H7 (cell line): ENCODE measurements at places on chromosomes 16 and 17. TPM values are rescaled to one million over a fixed set of nuclear protein-coding genes. Genes with fewer than 3 reads are reported as not detected.

The TOX3 gene
- 14.1 and 18.1 TPM in 2 replicates for total RNA-seq

The PHAF1 gene
- total RNA-seq, result 24.1 and 32.1 TPM in 2 replicates

The RHBDL3 gene
- 5.8 and 8.5 TPM in 2 replicates for total RNA-seq

- DNase-seq, result peak; percentile 44
These were observed 2.7 kb downstream of the MSL1 start for GRCh38 chr17:40124279-40125141.

GRCh38 chr17:33940769-33941370 is 314.2 kb upstream of the CCL2 start:
- no peak for DNase-seq

- no peak for DNase-seq
These were observed 251.5 kb upstream of the EEF2KMT start for GRCh38 chr16:5349101-5349500.

DNA sequence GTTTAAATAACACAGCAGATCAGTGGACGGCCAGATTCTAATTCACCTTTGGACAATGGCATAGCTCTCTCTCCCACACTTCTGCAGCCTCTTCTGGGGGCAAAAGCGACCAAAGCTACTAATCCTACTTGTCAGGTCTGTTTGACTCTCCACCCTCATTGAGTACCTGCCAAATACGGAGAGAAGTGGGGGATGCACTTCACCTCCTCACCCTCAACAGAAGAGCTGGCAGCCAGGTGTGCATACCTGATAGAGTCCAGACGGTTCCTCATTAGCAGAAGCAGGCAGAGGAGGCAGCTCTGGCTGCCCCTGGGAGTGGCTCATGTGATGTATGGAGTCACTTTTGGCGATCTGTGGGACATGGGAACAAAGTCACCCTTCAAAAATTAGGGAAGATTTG is 4.9 kb downstream of the DNAH3 start:
- no peak for DNase-seq

- no peak for DNase-seq
These were observed 60.2 kb downstream of the SDK2 start for GRCh38 chr17:73584049-73584448.

DNA sequence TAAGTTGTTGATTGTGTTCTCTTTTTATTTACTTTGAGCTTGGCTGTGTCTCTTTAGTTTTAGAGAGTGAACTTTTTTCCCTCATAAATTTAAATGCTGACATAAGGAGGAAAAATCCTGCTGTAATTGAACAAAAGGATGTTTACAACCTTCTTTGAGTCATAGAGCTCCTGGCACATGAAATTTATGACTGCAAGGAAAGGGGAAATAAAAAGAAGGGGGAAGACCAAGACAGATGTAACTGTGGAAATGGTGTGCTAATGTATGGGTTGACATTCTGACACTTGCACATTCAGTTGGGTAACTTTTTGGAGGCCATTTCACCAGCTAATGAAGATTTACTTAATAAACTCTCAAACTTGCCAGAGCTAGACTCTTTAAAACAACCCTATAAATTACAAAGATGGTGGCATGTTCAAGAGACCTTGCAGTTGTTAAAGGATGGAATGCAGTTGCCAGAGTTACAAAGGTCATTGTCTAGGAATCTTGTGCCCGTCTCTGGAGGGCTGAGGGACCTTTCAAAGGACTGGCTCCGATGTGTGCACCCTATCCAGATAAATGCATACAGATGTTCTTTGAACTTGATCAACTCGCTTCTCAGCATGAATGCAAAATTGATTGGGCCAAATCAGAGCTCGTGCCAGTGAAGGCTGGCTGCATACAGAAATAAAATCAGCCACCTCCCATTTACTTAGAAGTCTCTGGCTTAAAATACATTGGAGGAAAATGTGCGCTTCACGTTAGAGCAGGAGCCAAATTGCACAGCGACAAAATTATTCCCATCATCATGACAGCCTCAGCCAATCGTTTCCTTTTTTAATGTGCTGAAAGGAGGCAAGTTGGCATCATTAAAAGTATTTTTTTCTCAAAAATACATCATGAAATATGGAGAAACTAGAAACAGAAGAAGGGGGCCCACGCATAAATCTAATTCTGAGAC is 289.0 kb upstream of the XYLT1 start:
- DNase-seq, result no peak

DNA sequence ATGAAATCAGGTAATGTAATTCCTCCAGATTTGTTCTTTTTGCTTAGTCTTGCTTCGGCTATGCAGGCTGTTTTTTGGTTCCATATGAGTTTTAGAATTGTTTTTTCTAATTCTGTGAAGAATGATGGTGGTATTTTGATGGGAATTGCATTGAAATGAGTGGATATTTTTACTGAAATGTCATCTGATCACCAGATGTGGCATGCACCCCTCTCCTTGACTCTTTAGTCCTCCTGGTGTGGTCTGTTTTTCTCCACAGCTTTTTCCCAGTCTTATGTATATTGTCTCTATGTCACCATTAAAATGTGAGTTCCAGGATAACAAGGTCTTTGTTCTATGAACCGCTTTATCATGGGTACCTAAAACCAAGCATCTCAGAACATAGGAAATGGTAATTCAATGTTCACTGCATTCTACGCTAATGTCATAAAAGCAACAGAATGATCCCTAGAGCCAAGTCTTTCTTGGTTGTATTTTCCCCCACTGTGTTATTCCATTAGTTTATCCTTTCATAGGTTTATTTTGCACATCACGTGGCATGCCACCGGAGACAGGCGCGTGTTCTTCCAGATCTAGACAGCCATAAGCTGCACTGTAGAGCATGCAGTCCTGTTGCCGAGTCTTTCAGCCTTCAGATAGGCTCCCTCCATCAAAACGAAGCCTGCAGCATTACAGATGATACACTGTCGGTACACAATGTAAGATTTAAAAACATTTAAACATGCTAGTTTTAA is 172.5 kb downstream of the RPTOR start:
- no peak for DNase-seq

- DNase-seq, result no peak
These were observed 23.9 kb upstream of the HEATR6 start for GRCh38 chr17:60102632-60103096.

GRCh38 chr17:2704031-2704889 is 7.3 kb downstream of the CLUH start:
- DNase-seq, result peak; percentile 66

- DNase-seq, result no peak
These were observed 77.4 kb upstream of the MAF start for GRCh38 chr16:79677799-79678530.

DNA sequence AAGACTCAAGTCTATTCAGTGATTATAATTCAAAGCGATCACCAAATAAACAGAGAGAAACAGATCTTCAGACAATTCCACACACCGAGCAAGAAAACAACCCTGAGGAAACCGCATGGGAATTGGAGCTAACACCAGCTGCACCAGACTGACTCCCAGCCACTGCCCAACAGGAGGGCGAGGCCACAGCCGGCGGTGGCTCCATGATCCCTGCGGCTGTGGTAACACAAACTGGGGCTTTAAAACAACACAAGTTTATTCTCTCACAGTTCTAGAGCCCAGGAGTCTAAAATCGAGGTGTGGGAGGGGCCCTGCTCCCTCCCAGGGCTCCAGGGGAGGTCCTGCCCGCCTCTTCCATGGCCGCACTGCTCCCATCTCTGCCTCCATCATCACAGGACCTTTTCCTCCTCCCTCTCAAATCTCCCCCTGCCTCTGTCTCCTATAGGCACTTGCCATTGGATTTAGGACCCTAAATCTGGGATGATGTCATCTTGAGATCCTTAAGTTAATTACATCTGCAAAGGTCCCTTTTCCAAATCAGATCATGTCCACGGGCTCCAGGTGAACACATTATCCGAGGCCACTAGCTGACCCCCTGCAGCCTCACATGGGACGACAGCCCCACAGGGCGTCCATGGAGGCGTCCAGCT is 9.7 kb upstream of the HEXD start:
- DNase-seq, result no peak
